ENCODE measurements at places on chromosomes 7 and 10. TPM values are rescaled to one million over a fixed set of nuclear protein-coding genes. Genes with fewer than 3 reads are reported as not detected.

DNA sequence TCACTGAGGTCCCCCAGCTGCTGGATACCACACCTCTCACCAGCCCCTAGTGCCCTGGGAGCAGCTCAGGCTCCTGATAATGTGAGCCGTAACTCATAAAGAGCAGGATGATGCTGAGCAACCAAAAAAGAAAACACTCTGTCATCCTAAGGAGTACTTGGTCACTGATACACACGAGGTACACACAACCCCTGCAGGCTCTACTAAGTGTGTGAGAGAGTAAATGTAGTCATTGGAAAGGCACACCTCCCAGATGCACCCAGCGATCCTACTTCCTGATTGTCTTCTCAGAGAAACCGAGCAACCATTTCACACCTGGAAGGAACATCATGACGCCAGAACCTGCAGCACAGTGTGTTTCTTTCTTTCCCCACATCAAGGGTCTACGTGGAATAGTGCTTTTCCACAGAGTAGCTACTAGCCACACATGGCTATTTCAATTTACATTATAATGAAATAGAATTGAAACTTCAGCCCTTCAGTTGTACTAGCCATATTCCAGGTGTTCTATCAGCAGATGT lies 34.2 kb downstream of the FIGNL1 start:
- H3K27ac ChIP-seq = no peak overlapping the region
- H3K27me3 ChIP-seq = peaks cover 3% of the 10 kb centered on the region
- no peak overlapping the region for H3K4me3 ChIP-seq
- DNase-seq = no peak
- no peaks in the 10 kb centered on the region for H3K36me3 ChIP-seq
- no peaks in the 10 kb centered on the region for H3K4me1 ChIP-seq

DNA sequence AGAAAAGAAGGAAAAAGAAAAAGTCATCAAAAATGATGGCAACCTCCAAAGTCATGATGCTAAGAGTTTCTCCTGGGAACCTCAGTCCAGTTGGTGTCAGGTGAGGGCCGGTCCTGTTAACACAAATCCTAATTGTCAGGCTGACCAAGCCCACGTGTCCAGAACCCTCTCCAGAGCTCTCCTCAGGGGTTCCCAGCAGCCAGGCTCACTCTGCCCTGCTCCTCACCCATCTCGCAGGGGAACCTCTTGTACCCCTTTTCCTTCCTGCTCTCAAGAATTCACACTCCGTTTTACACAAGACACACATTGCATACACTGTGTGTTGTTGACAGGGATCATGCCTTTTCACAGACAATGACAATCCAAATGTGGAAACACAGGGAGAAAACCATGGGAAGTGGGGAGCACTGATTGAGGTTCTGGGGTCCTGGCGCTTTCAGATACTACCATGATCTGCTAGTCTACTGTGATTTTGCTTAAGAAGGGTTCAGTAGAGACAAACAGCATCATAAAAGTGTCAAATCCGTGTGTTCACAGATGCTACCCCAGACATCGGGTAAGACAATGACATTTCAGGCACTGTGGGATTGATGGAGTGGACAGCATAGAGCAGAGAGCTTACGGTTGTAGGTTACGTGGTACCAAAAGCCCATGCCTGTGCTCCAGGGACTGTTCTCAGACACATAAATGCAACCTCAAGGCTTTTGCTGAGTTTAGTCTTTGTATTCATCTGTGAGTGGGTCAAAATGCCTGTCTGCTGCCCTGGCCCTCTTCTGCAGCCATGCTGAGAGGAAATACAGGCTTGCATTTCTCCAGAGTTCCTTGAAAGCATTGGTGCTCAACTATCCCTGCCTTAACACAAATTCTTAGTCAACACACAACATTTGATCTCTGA lies 16.0 kb downstream of the IL2RA start:
- peaks cover 2% of the 10 kb centered on the region for H3K4me1 ChIP-seq
- H3K27ac ChIP-seq = no peak overlapping the region
- H3K4me3 ChIP-seq = no peak overlapping the region
- no peak for DNase-seq
- no peaks in the 10 kb centered on the region for H3K36me3 ChIP-seq

DNA sequence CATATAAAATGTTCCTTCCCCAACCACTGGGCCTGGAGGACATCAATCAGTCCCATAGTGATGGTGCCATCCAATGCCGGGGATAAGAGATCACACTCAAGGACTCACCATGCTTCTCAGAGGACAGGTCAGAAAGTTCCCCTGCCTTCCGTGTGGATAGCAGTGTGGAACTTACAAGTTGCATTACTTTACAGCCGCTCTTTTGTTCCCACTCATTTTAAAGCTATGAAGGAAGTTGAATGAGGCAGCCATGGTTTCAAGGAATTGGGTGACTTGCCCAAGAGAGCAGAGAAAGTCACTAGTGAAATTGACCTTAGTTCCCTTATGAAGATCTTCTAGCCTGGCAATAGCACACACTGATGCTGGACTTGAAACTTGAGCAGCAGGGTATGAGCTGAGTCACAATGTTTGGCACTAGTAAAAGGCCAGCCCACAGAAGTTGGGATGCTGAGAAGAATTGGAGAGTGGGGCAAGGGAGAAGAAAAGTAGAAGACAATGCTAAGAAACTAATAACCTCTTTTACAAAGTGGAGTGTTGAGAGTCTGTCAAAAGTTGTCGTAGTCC lies 78.7 kb downstream of the CXCL12 start:
- H3K4me1 ChIP-seq = peaks cover 7% of the 10 kb centered on the region
- DNase-seq = peak; percentile 85
- no peak overlapping the region for H3K27ac ChIP-seq

- no peaks in the 10 kb centered on the region for H3K36me3 ChIP-seq
- peak overlapping the region; percentile 62 for H3K27ac ChIP-seq
- no peak for DNase-seq
- H3K4me3 ChIP-seq = peak overlapping the region; percentile 85
Observed at GRCh38 chr7:32494946-32495297, 367 bp upstream of the AVL9 start.

GRCh38 chr7:85014936-85015660 lies 171.8 kb downstream of the SEMA3D start:
- DNase-seq = no peak
- no peaks in the 10 kb centered on the region for H3K27me3 ChIP-seq
- H3K4me3 ChIP-seq = no peak overlapping the region
- H3K27ac ChIP-seq = no peak overlapping the region

GRCh38 chr10:13909516-13910258 lies 322.9 kb downstream of the PRPF18 start:
- DNase-seq = no peak
- H3K27ac ChIP-seq = no peak overlapping the region
- H3K4me1 ChIP-seq = peaks cover 6% of the 10 kb centered on the region
- no peaks in the 10 kb centered on the region for H3K27me3 ChIP-seq
- H3K36me3 ChIP-seq = no peaks in the 10 kb centered on the region

DNA sequence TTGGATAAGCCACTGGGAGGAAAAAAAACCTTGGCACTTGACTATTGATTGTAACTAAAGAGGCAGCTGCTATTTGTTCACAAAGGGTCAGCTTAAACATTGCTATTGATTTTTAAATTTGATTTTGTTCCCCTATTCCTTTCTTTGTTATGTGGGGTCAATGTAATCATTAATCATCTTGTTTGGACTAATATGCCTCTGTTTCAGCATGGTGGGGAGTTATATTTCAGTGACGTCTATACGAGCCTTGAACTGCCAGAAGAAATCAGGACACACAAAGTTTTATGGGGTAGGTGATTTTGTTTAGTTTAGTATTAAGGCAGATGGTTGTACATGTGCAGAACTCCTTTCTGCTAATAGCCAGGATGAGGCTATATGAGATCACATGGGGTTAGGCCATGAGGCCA lies 7.5 kb downstream of the AS3MT start:
- no peaks in the 10 kb centered on the region for H3K27me3 ChIP-seq
- no peaks in the 10 kb centered on the region for H3K4me1 ChIP-seq
- no peak overlapping the region for H3K27ac ChIP-seq
- no peak overlapping the region for H3K4me3 ChIP-seq
- DNase-seq = no peak
- H3K36me3 ChIP-seq = no peaks in the 10 kb centered on the region

DNA sequence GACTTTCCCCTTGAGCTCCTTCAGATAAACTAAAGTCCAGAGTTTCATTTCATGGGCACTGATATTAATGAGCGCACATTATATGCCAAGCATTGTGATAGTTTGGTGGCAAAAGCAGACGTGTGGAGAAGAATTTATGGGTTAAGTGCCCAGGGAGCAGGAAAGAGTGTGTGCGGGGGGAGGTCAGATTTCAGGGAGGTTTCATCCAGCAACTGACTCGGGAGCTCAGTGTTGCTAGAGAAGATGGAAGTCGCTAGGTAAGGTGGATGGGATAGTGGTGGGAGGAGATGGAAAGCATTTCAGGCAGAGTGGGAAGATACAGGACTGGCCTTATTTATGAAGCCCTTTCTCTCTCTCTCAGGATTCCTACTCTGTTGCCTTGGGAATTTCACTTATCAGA lies 223.0 kb downstream of the SNX10 start:
- H3K4me3 ChIP-seq = no peak overlapping the region
- no peaks in the 10 kb centered on the region for H3K27me3 ChIP-seq
- no peaks in the 10 kb centered on the region for H3K36me3 ChIP-seq
- DNase-seq = no peak
- H3K27ac ChIP-seq = no peak overlapping the region
- no peaks in the 10 kb centered on the region for H3K4me1 ChIP-seq

DNA sequence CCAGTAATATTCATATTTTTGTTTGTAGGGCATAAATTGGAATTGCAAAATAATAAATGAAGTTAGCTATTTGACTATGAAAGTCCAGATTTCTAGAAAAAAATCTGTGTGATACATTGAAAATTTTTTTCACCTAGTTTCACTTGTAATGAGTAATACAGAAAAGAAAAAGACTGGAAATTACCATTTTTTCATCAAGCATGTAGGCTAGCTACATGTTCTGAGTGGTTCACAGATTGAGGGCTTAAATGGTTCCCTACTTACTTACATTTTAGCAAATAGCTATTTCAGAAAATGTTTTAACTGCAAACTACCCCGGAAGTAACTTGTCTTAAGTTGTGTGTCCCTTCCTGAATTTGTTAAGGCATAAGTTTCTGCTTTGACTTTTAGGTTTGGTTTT lies 396.0 kb downstream of the PHF14 start:
- H3K4me3 ChIP-seq = no peak overlapping the region
- H3K4me1 ChIP-seq = no peaks in the 10 kb centered on the region
- no peaks in the 10 kb centered on the region for H3K27me3 ChIP-seq
- H3K36me3 ChIP-seq = no peaks in the 10 kb centered on the region
- no peak overlapping the region for H3K27ac ChIP-seq

DNA sequence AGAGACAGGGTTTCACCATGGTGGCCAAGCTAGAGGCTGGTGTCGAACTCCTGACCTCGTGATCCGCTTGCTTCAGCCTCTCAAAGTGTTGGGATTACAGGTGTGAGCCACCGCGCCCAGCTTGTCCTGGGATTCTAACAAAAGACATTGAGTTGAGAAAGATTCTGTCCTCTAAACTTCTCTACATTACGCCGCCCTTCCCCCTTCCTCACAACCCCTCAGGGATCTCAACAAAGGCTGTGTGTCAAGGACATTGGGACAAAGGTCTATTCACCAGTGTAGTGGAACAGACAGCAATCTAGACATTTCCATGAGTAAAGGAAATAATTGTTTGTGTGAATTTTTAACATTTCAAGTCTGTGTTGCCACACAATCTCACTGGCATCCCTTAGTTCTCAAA lies 68.8 kb upstream of the KIF5B start:
- DNase-seq = no peak
- H3K4me1 ChIP-seq = no peaks in the 10 kb centered on the region
- no peak overlapping the region for H3K27ac ChIP-seq
- H3K4me3 ChIP-seq = no peak overlapping the region
- no peaks in the 10 kb centered on the region for H3K36me3 ChIP-seq
- H3K27me3 ChIP-seq = peaks cover 9% of the 10 kb centered on the region

DNA sequence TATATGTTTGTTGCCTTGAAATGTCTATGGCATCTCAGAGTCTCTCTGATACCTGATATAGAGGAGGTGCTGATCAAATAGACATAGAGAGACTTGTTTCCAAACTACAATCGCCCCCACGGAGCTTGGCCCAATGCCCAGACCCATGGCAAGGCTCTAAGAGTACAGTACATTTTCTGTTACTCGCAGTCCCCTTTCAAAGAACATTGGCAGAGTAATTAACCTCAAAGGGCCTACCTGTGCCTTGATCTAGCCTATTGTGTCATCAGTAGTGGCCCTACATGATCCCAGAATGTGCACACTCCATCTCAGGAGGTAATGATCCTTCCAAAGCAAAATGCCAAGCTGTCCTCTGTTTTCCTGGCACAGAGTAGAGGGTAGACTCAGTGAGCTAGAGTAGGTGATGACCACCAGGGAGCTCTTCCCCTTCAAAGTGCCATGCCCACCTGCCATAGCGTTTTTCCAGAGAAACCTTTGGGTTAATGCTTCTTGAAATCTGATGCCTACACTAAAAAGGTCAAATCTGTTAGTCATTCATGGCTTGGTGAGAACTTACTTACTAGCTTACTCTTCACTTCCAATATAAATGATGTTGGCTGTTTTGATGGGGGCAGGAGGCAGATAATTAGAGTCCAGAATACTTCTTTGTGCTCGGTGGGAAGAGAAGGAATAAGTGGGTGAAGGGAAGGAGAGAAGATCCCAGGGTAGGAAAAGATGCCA lies 41.2 kb upstream of the ACSL5 start:
- no peaks in the 10 kb centered on the region for H3K36me3 ChIP-seq
- no peak overlapping the region for H3K4me3 ChIP-seq
- no peaks in the 10 kb centered on the region for H3K4me1 ChIP-seq
- no peak overlapping the region for H3K27ac ChIP-seq

DNA sequence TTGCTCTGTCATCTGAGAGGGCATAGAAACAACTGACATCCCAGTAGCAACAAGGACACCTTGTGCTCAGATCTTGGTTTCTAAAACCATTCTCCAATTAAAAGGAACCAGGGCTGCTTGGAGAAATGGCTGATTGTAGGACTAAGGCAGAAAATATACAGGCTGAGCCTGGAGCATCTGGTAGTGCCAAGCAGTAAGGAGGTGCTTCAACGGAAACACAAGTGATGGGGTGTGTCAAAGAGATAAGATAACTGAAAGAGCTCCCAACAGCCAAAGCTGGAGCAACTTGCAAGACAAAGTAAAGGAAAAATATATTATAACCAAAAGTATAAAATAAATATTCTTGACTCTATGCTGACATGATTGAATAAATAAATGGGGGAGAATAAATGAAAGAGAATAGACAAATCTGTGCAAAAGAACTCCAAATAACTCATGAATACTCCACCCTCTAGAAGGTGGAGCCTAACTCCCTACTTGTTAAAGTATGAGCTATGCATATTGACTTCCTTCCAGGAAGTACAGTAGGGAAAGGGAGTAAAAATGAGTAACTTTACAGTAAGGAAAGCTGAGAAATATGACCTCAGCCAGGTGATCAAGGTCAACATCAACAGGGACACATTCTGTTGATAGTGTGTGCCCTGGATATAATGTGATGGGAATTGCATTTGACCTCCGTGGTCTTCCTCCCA lies 162.4 kb downstream of the NOC3L start:
- DNase-seq = no peak
- H3K27ac ChIP-seq = no peak overlapping the region
- no peaks in the 10 kb centered on the region for H3K4me1 ChIP-seq
- no peaks in the 10 kb centered on the region for H3K36me3 ChIP-seq

- H3K4me1 ChIP-seq = no peaks in the 10 kb centered on the region
- H3K27me3 ChIP-seq = no peaks in the 10 kb centered on the region
- DNase-seq = no peak
- H3K27ac ChIP-seq = no peak overlapping the region
- H3K4me3 ChIP-seq = no peak overlapping the region
Observed at GRCh38 chr7:39394105-39394680, 172.0 kb upstream of the YAE1 start.

The COL28A1 gene
- polyA plus RNA-seq = 0.16 TPM

The BHLHA15 gene
- polyA plus RNA-seq = not detected

The SH2B2 gene
- 1.7 TPM for polyA plus RNA-seq

The ATRNL1 gene
- 0.13 TPM for polyA plus RNA-seq

The MYOZ1 gene
- 0.27 TPM for polyA plus RNA-seq

The DOCK1 gene
- polyA plus RNA-seq = 28.2 TPM
